GM13976 (cell line): ENCODE measurements at places on chromosomes 2 and 18.

GRCh38 chr18:22233266-22233665 lies 63.9 kb downstream of the GATA6 start:
- no peak for DNase-seq

DNA sequence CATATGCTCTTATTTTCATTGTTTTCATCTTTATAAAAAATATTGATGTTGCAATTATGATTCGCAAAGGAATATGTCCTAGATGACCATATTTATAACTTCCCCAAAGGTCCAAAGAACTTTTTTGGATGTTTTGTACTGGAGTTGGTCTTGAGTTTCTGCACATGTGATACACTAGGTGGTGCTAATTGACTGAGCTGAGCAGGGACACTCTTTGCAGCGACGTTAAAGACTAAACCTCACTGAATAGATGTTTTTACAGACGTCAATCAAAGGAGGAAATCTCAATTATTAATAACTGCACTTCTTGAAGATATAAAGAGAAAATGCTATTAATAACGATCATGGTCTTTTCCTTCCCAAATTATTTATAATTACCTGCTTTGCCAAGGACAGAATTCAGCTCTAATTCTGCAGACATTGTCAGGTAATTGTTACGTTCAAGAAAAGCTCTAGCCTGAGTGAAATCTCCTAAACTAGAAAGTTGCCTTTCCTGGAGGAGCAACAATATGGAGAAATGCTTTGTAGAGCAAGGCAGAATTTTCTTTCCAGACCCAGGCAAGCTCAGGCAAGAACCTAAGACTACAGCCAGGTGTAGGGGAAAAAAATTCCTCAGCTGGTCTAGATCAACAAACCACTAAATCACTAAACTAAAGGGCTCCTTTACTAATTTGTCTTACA lies 119.3 kb upstream of the RBBP8 start:
- peak; percentile 36 for DNase-seq

- peak; percentile 70 for DNase-seq
Observed at GRCh38 chr2:105576440-105577241, 168.1 kb upstream of the NCK2 start.

DNA sequence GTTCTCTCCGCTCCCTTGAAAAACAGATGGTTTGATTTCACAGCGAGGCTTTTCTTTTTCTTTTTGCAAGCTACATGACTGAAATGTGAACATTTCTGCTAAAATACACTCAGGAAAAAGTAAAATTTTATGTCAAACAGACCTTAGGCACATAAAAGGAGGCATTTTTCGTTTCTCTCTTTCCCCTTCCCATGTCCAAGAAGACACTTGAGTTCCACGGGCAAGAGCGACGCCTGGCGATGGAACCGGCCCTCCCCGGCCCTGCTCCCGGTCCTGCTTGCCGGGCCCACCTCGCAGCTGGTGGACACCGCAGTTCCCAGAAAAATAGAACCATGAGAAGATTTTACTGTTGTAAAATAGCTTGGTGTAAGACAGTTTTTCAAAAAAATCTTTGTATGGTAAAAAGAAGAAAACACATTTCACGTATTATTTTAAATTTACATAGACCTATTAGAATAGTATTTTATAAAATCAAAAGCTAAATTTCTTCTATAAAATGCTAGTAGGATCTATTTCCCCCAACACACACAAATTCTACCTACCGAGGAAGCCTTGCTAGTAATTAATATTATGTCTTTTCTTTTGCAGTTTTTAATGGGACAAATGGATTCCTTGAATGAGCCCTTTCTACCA lies 2.3 kb upstream of the ALKAL2 start:
- DNase-seq = peak; percentile 67

GRCh38 chr2:207045531-207045930 lies 106.2 kb downstream of the CPO start:
- DNase-seq = no peak

DNA sequence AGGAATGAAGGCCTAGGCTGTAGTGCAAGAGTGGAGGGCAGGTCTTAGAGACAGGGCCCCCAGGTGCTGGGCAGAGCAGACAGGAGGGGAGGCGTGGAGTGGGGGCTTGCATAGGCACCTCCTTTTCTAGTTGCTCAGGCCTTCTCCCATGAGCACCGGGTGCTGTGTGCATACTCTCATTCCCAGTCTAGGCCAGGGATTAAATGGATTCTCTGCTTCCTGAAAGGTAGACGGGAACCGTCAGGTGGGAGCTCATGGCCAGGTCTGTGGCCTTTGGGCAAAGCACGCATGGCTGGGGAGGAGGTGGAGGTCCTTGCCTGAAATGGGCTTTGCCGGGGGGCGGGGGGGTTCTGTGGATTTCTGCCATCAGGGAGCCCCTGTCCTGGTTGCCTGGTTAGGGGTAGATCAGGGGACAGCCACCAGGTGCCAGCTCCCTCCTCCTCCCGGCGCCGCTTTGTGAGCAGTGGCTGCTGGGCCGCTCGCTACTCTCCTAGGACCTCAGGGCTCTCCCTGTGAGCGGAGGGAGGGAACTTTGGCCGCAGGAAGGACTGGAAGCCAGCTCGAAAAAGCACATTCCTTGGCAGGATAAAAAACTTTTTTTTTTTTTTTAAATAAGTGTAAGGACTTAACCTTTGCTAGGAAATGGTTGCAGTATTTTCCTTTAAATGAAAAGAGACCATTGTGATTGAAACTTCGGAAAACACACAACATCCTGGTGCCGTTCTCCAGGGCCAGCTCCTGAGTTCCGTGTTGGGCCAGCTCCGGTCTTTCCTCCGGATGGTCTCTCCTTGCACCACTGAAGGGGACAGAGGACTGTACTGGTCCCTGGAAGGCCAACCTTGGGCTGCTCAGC lies 82.8 kb upstream of the HAAO start:
- DNase-seq = no peak

DNA sequence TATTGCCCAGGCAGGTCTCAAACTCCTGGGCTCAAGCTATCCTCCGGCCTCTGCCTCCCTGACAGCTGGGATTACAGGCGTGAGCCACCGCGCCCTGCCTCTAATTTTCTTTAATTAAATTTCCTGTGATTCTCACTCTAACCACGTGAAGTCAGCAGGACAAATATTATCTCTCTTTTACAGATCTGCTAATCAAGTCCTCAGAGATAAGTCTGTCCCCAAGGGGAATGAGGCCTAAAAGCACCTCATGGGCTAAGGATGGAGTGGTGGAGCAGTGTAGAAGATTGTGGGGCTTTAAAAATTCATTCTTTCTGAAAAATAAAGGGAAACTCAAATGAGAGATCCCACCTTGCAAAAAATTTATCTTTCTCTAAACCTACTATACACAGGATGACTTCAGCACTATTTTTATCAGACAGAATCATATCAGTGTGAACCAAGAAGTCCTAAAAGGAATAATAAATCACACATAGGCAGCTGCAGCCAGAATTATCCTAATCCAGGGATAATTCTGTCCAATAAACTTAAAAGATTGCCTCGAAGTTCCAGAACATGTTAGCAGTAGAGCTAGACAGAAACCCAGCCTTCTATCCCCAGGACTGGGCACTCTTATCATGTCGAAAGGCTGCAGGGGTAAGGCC lies 38.3 kb upstream of the BMPR2 start:
- DNase-seq = no peak

- DNase-seq = no peak
Observed at GRCh38 chr18:48989304-48990303, 38.8 kb upstream of the SMAD7 start.

- DNase-seq = no peak
Observed at GRCh38 chr2:228261546-228261945, 80.1 kb upstream of the SPHKAP start.

DNA sequence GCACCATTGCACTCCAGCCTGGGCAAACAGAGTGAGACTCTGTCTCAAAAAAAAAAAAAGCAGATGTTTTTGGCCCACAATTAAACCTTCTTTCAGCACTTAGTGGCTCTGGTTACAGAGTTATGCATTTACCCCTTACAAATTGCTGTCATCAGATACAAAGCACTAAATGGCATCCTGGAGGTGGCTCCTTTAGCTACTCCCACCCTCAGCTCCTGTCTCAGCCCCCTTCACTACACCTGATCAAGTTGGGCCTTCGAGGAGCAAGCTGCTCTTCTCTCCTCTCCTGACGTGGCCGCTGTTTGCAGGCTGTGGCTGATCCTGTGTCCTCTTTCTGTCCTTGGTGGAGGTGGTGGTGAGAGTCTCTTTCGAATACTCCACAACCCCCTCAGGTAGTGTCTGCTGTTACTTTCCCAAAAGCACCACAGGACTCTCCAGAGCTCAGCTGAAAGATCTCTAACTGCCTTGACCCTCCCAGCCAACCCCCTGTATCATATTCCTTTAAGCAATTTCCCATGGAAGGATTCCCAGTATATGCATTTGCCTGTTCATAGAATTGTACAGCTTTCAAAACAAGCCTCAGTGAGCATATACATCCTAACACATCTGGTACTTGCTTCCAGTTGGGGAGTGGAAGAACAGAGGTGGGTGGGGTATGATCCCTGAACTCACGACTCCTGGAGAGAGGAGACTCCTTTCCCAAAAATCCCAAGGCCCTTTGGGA lies 285.9 kb downstream of the CLIP4 start:
- no peak for DNase-seq

- DNase-seq = no peak
Observed at GRCh38 chr2:61295981-61296380, 134.0 kb downstream of the C2orf74 start.

- DNase-seq = no peak
Observed at GRCh38 chr2:29347774-29348461, 232.7 kb downstream of the CLIP4 start.

DNA sequence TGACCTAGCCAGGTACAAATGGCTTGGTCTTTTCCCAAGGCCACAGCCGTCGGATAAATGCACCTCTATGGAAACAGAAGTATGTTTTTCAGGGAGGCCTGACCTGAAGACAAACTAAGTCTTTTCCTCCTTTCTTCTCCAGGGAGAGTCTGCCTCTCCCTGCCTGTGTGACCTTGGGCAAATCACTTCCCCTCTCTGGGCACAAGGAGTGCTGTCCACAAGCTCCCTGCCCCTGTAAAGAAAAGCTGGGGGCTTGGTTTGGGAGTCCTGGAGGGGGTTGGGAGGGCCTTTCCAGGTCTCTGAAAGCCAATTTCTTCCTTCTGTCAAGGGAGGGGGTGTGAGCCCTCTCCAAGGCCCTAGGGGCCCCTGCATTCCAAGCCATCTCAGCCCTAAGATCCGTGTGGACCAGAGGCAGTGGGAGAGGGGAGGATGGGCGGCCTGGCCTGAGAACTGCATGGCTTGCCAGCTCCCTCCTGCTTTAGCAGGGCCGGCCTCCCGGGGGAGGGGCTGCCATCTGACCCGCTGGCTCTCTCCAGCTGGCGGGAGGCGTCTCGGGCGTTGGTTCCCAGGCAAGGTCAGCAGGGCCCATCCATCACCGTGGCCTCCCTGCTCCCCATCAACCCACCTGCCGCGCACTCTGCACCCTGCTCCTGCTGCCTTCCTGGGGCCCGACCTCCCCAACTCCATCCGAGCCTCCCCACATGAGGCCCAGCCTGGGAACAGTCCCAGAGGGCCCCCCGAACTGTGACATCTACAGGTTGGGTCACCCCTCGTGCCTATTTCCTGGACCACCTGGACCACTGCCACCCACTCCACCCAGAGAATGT lies 61.4 kb downstream of the SMAD7 start:
- DNase-seq = no peak

- no peak for DNase-seq
Observed at GRCh38 chr2:15385184-15385583, 175.9 kb downstream of the NBAS start.

GRCh38 chr18:50268022-50268747 lies 1.9 kb upstream of the CFAP53 start:
- peak; percentile 94 for DNase-seq

GRCh38 chr2:70832386-70832785 lies 3.2 kb downstream of the CD207 start:
- DNase-seq = no peak

DNA sequence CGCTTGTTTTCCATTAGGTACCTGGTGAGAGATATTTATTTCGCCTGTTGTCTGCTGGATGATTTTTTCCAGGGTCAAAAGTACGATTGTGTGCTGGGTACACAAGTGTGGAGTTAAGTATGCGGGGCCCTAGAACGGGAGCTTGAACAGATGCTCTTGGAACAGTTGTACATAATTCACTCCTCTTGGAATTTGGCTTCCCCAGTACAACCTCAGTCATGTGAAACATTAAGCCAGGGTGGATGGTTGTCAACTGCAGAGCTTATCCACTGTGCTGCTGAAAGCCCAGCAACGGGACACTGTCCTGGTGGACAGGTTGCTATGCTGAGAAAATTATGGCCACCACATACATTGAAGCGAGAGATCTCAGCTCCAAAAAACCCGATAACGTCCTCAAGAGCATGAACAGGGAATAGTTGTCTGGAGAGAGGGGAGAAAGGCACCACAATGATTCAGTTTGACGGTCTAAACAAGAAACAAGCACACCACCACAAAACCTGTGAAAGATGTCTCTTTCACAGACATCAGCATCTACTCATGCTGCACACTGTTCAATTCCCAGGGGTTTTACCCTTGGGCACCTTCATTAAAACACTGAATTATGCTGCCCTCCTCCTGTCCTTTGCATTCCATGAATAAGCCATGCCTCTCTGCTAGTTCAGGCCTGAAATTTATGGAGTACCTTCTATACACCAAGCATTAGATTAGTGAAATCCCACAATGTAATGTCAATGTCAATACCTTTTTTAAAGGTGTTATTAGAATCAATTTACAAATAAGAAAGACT lies 176.8 kb upstream of the TRIB2 start:
- no peak for DNase-seq

- no peak for DNase-seq
Observed at GRCh38 chr2:85410584-85411404, 628 bp upstream of the CAPG start.

GRCh38 chr2:70041663-70042062 lies 45.6 kb upstream of the PCBP1 start:
- no peak for DNase-seq
